ENCODE measurements at places on chromosomes 3 and 15.

DNA sequence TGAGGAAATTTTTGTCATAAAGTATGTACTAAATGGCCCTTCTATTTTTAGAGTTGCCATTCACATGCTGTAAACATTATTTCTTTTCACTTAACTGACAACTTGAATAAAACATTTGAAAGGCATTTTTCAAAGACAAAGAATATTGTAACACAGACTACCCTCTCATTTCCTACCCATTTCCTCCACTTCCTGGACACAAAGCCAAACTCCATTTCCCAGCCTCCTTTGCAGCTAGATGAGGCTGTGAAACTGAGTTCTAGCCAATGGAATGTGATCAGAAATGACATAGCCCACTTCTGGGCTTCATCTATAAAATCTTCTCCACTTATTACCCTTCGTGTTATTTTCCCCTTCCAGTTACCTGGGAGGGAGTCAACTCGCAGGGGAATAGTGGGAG is 288.9 kb upstream of the DPH6 start:
- ATAC-seq, result no peak

- ATAC-seq, result no peak
Observed at GRCh38 chr3:52792961-52793695, 1.5 kb upstream of the ITIH3 start.

DNA sequence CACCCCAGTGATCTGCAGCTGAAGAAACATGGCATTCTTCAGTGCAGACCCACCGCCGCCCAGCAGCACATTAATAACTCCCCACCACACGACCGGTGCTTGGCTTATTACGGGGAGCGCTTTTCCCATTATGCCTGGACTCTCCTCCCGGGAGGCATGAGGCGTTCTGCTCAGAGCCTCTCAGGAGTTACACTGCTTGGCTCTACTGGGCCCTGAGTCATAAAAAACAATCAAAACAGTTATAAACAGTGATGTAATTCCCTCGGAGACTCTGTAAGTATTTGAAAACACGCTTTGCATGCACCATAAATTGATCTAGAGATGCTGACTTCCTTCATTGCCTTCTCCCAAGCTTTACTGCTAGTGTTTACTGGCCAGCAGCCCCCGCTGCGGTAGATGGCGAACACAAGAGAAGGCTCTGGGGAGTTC is 77.1 kb upstream of the SNRPA1 start:
- ATAC-seq, result no peak

DNA sequence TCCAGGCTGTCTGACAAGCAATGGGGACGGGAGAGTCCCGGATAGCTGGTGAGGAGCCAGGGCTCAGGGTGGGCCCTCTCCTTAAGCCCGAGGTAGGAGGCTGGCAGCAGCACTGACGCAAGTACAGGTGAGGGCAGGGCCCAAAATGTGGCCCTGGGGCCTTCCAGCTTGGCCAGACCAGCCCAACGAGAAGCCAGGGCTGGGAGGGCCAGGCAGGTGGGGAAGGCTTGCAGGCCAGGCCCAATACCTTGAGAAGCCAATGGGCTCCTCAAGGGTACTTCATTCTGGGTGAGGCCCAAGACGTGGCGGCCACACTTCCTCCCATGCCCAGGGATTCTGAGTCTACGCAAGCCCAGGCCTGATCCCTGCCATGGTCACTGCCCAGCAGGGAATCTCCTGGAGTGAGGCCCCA is 37.2 kb downstream of the AMOTL2 start:
- no peak for ATAC-seq

GRCh38 chr15:35540021-35540420 is 5.9 kb downstream of the DPH6 start:
- ATAC-seq, result no peak

DNA sequence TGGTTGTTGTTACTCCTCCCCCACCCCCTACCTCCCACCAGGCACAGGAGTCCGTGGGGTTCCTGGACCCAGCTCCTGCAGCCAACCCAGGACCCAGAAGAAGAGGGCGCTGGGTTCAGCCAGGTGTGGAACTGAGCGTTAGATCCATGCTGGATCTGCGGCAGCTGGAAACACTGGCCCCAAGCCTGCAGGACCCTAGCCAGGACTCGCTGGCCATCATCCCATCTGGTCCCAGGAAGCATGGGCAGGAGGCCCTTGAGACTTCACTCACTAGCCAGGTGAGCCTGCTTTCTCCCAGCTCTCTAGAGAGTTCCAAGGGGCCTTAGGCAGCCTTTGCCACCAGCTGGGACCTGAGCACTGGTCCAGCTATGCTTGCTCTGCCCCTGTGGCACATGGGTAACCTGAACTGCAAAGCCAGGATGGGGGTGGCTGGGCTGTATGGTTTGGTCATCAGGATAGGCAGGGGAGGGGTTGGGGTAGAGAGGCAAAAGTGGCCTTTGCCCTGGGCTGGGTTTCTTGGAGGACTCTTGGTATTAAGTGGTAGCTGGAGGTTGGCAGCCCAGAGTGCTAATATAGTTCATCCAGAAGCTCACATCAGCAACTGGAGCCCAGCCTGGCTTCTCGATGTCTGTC is 7.0 kb upstream of the JMJD7 start:
- ATAC-seq, result no peak

- no peak for ATAC-seq
Observed at GRCh38 chr15:66001042-66001441, 131.8 kb downstream of the RAB11A start.

- no peak for ATAC-seq
Observed at GRCh38 chr3:126351771-126352475, 5.3 kb downstream of the KLF15 start.

DNA sequence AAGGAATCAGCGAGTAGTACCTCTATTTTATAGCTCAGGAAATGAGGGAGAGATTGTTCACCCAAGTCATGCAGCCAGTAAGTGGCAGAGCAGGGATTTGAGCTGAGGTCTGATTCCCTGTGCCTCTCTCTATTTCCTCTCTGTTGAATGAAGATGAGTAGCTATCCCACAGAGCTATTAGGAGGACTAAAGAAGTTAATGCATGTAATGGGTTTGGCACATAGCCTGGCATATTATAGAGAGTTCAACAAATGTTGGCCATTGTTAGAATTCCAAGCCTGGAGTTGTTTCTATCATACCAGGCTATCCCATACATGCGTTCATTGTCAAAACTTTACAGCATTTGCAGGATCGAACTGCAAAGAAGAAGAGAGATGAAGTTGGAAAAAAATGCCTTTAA is 21.8 kb upstream of the KLHL6 start:
- no peak for ATAC-seq

GRCh38 chr3:76661527-76662250 is 378.2 kb upstream of the ROBO2 start:
- ATAC-seq, result no peak

DNA sequence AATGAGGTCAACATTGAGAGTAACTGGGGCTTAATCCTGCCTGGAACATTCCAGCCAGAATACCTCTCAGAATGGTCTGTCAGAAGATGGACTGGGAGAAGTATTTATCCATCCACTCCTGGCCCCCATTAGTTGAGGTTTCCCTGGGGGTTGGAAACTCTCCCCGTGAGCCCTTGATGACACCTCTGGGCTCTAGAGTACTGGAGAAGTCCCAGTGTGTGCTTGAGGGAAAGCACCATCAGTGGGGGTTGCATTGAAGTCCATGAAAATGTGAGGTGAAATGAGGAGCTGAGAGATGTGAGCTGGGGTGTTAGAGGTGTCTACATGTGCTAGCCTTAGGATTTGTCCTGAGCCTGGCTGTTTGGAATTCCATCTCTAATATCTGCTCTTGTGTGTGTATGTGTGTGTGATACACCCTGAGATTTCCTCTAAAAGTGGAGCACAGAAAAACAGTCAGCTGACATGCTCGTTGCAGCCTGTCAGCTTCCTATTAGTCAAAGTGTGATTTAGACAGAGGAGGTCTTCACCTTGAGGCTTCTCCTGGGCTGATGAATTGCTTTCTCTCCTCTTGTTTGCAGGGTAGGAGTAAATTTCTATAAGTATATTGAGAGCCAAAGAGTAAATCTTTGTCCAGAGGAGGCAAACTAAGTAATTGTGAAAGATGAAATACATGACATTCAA is 67.6 kb downstream of the NR1D2 start:
- ATAC-seq, result no peak

GRCh38 chr3:144831955-144832716 is 860.5 kb downstream of the DIPK2A start:
- no peak for ATAC-seq

- no peak for ATAC-seq
Observed at GRCh38 chr3:51869304-51869703, 6.1 kb downstream of the IQCF5 start.

- ATAC-seq, result no peak
Observed at GRCh38 chr15:82305621-82306048, 43.0 kb downstream of the SAXO2 start.

- no peak for ATAC-seq
Observed at GRCh38 chr15:40593165-40593564, 884 bp upstream of the KNL1 start.

DNA sequence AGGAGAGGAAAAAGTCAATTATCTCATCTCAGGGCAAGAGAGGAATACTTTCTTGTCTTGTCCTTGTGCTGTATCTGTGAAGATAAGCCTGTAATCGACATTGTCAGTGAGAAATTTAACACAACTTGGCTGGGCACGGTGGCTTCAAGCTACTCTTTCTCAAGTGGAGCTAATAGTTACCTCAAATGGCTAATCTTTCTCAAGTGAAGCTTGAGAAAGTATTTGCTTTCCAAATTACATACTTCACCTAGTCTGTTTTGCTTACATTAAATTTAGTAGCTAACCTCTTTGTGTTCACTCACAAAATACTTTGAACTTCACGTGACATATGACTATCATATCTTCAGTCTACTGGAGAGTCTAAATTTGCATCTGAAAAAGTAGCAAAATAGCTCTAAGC is 48.3 kb upstream of the B3GALNT1 start:
- no peak for ATAC-seq

DNA sequence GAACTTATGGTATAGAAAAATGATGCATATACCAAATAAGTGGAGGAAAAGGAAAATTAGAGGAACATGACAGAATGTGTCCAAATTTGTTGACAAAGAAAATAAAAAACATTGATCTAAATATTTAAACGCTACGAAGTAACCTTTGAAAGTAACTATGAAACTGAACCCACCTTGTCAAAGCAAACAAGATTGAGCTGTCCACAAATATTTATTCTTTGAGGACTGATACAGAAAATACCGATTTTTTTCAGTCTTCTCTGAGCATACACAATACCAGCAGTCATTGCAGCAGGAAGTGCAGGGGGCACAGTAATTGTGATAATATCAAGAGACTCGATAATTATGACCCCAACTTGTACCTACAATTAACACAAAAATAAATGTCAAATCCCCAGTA is 40.0 kb downstream of the ATP13A3 start:
- ATAC-seq, result no peak

- ATAC-seq, result no peak
Observed at GRCh38 chr15:30041868-30042267, 40.9 kb upstream of the GOLGA8J start.

GRCh38 chr15:65211482-65211982 is 259 bp upstream of the CILP start:
- ATAC-seq, result peak; percentile 78

DNA sequence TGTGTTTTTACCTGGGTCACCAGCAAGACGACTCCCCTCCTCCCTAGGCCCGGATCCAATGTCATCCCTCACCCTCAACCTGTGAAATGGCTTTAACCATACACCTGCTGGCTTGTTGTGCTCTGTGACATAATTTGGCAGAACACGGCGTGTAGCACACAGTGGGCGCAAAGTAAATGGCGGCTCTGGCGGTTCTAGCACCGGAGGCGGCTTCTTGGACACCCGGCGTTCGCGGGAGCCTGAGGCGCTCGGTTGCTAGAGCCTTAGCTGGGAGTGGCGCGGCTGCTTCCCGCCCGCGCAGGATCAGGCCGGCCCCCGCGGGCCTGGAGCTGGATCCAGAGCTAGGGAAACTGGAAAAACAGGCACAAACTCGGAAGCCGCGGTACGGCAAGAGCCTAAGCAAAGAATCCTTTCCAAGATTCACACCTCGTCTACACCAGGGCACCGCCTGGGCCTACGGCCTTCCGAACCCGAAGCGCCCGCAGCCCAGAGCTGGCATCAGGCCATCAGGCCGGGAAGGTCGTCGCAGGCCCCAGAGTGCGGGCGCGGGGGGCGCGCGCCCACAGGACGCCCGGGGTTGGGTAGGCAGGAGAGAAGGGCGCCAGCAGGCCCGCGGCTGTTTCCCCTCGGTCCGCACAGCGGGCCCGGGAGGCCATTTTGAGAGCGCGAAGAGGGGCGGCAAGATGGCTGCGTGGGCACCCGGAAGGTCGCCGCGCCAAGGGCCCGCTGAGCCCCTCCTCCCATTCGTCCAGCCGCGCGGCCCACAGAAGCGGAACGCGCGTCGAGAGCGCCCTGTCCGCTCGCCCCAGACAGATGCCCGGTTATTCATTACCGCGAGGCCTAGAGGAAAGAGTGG is 43.9 kb upstream of the POLG start:
- ATAC-seq, result no peak

DNA sequence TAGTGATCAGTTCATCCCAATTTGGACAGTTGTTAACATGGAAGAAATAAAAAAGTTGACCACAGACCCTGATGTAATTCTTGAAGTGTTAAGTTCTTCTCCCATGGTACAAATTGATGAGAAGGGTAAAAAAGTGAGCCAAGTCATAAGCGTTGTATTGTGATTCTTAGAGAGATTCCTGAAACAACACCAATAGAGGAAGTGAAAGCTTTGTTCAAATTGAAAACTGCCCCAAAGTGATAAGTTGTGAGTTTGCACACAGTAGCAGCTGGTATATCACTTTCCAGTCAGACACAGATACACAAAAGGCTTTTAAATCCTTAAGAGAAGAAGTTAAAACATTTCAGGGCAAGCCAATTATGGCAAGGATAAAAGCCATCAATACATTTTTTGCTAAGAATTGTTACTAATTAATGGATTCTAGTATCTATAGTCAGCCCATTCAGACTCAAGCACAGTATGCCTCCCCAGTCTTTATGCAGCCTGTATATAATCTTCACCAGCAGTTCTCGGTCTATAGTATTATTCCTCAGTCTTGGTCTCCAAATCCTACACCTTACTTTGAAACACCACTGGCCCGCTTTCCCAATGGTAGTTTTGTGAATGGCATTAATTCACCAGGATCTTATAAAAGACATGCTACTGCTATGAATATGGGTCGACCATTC is 38.2 kb downstream of the CDIN1 start:
- ATAC-seq, result no peak

GRCh38 chr15:62653122-62653521 is 389.4 kb upstream of the TPM1 start:
- no peak for ATAC-seq

DNA sequence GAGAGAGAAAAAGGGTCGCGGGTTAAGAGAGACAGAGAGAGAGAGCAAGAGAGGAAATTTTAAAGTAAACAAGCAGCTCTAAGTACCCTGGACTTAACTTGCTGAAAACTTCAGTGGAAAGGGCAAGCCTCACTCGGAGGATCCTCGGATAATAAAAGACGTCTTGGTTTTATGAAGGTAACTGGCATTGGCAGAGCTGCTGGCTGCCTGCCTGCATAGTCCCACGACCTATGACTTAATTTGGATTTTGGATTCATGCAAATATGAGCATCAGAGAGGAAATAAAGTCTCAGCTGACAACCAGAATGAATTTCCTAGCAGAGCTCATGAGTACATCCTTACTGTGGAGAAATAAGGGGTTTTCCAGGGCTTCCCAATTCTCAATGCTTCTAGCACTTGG is 95.1 kb upstream of the PDZRN3 start:
- peak; percentile 76 for ATAC-seq
